SJSA1 (cell line): ENCODE measurements at places on chromosomes 16 and 17.

- DNase-seq: no peak
These were observed 3.2 kb upstream of the FN3K start for GRCh38 chr17:82732118-82732743.

- DNase-seq: no peak
These were observed 4.0 kb downstream of the MYBBP1A start for GRCh38 chr17:4551141-4551540.

GRCh38 chr16:77157346-77158058, 33.5 kb upstream of the MON1B start:
- DNase-seq: no peak

DNA sequence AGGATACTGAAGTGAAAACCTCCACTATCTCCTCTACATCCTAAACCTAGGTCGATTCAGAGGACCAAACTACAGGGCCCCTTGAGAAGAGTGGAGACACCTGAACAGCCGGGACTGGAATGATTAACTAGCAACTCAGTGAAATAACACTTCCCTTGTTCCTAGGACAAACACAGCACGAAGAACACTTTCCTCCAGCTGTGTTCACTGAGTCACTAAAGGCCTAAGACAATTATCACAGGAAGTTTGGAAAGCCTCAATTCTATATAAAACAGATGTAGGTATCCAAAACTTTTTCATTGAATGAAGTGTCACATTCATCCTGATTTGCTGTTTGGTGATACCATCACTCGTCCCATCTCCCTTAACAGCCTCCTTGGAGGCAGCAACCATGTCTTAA, 15.5 kb upstream of the CUEDC1 start:
- DNase-seq: no peak

- no peak for DNase-seq
These were observed 35.2 kb upstream of the ATP2C2 start for GRCh38 chr16:84332975-84333684.
